ENCODE measurements at places on chromosomes 5 and 9.

GRCh38 chr5:146745931-146746577, 132.5 kb downstream of the PPP2R2B start:
- no peak for DNase-seq

DNA sequence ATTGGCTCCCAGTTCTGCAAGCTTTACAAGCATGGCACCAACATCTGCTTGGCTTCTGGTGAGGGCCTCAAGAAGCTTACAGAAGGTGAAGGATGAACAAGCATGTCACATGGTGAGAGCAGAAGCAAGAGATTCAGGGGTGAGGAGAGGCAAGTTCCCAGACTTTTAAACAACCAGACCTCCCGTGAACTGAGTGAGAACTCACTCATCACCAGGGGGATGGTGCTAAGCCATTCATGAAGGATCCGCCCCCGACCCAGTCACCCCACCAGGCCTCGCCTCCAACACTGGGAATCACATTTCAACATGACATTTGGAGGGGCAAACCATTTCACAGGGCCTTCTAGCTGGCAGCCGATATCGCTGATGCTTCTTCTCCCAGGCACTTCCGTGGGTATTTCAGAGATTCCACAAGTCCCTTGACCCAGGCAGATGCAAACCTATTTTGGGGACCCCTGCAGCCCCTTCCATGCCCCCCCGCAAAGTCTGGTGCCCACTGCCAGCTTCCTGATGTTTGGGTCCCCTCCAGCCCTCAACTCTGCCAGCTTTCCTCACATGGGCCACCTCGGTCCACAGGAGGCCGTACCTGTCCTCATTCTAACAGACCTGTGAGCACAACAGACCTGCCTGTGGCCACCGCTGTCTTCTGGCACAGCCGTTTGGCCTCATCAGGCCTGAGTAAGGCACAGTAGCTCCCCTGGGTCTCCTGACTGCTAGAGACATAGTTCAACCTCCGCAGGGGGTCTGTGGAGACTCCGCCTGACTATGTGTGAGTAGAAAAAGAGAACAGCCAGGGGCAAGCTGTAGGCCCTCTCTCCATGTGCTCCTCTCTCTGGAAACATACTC, 60.7 kb upstream of the ANGPTL2 start:
- peak; percentile 43 for DNase-seq

GRCh38 chr5:68898951-68899471, 194.8 kb upstream of the SLC30A5 start:
- peak; percentile 77 for DNase-seq

DNA sequence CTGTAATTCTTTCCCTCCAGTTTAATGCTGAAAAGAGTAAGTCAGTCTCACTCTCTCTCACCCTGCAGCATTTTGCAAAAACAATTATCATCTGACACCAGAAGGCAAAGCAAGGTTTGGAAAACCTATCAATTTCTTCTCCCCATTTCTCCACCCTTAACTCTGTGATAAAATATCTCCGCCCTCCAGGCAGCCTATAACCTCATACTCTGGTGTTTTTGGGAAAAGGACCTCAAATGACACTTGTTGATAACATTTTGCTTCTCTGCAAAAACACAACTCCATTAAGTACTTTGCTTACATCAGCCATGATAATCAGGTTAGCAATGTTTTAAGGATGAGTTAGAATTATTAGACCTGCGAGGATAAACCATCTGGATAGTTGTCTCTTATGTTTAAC, 2.3 kb downstream of the ANKH start:
- no peak for DNase-seq

GRCh38 chr9:87263291-87263690, 234.4 kb upstream of the DAPK1 start:
- no peak for DNase-seq

DNA sequence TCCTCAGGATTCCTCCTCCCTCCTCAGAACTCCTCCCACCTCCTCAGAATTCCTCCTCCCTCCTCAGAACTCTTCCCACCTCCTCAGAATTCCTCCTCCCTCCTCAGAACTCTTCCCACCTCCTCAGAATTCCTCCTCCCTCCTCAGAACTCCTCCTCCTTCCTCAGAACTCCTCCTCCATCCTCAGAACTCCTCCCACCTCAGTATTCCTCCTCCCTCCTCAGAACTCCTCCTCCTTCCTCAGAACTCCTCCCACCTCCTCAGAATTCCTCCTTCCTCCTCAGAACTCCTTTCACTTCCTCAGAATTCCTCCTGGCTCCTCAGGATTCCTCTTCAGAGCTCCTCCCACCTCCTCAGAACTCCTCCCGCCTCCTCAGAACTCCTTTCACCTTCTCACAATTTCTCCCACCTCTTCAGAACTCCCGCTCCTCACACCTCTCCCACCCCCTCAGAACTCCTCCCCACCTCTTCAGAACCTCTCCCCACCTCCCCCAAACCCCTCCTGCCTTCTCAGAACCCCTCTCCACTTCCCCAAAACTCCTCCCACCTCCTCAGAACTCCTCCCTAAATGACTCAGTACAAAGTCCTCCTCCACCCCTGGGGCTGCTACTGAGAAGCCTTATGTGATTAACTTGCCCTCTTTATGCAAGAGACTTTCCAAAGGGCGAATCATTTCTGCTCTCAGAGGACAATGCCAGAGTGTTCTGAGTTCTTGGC, 23.2 kb downstream of the SLC46A2 start:
- peak; percentile 90 for DNase-seq

DNA sequence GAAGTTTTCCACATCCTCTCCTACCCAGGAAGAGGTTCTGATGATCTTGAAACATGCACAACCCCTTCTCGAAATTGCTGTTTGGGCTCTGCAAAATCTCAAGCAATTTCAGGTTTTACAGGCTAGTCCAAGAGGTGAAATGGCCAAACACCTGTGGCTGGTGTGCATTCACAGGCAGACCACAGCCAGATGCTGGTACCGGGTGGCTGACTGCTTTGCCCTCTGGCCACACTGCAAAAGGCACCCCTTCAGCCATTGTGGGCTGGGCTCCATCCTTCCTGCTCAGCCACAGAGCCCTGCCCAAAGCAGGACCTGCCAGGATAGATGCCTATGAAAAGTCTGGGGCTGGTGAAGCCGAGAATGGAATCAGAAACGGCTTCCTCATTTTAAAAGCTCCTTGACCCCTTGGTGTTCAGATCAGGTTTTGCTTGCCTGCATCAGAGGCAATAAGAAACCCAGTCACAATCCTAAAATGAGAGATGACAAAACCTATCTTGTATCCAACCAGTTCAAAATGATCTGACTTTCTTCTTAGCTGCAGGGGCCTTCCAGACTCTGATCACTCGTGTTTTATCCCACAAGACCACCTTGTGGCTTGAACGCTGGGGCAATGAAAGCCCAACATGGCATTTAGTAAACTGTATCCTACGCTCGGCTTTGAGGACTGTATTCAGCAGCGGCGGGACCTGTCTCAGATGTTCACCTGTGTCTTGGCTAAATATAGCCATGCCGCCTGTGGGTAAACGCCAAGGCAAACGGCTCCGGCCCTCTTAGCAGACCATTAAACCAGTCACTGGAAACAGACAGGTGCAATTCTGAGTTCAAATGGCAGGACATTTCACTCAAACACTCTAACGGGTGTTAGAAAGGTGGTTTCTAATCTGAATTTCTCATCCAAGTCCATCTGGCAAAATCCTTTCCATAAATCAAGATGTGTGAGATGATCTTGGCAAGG, 49.6 kb downstream of the EPB41L4B start:
- DNase-seq, result no peak

GRCh38 chr5:143696921-143697320, 115.0 kb upstream of the HMHB1 start:
- DNase-seq, result no peak

DNA sequence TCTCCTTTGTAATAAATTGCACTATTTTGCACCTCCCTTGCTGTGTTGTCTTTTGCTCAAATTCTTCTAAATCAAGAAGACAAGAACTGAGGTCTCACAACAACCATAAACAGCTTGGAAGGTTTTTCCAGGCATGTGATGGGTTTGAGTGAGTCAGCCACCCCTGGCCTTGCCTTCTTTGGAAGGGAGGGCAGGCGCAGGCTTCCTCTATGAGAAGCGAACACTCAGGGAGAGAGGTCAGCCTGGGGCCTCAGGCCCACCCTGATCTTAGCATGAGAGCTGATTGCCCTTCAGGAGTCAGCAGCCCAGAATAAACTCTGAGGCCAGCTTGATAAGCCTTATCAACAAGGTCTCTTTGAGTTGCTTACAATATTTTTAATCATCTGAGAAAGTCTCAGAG, 31.6 kb downstream of the S1PR3 start:
- DNase-seq, result peak; percentile 85

GRCh38 chr5:154783774-154784460, 28.7 kb downstream of the LARP1 start:
- DNase-seq, result peak; percentile 24

- no peak for DNase-seq
These were observed 15.6 kb downstream of the ANKHD1 start for GRCh38 chr5:140417235-140417634.

DNA sequence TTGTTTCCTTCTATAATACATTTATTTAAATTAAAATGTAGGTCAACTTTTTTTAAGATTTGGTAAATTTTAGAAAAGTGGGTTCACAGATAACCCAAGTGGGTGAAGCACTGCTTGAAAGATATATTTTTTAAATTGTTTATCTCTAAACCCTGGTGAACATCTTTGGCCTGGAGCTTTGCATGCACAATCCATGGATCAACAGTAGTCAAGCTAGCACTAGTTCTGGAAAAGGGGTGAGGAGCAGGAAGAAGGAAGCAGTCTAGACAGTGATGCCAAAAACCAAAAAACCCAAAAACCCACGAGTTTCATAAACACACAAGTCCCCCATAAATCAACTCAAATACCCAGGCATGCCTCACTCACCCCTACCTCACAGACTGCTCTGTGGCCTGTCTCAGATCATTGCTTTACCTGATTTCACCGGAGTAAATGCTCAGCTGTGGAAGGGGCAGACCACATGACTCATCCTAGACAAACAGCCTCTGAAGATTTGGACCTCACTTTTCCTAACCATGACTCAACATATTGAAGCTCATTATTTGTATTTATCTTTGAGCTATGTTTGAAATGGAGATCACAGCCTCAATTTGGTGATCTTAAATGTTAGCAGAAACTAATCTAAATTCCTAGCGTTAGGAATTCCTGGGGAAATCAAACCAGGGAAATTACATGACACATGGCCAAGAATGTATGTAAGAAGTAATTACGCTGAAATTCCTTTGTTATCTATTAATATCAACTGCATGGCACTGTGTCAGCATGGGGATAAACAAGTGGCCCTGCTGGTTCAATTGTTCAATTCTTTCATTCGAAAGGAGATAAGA, 149.6 kb downstream of the ZNF608 start:
- peak; percentile 77 for DNase-seq

DNA sequence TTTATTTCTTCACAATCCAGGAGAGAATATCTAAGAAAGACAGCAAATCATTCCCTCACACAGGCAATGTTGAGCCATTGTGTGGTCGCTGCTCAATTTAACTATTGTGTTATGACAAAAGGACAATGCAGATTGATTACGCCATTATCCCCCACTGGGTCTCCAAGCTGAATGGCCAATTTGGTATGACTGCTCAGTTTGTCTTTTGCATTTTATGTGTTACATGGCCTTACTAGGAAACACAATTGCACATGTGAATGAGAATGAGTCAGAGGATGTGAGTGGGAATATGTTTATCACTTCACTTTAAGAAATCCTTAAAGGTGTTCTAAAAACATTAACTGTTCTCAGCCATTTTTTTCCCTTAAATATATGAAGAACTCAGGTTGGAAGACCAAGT, 108.3 kb downstream of the FAM174A start:
- DNase-seq, result peak; percentile 21

DNA sequence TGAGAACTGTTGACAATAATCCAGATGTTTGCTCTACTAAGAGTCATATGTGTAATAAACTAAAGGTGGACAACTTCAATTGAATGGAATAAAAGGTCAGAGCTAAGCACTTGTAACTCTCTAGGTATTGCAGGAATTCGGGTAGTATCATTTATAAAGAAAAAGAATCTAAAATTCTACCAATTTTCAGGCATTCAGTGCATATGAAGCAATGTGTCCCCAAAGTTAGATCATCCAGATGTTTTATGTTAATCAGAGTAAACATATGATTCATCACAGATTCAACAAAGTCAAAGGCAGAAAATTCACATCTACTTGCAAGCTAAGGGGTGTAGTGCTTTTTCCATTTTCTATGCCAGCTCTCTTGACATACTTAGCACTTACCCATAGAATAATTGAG, 477.1 kb downstream of the PDE4D start:
- DNase-seq, result peak; percentile 57

GRCh38 chr5:66540078-66540477, 56.1 kb upstream of the MAST4 start:
- no peak for DNase-seq

DNA sequence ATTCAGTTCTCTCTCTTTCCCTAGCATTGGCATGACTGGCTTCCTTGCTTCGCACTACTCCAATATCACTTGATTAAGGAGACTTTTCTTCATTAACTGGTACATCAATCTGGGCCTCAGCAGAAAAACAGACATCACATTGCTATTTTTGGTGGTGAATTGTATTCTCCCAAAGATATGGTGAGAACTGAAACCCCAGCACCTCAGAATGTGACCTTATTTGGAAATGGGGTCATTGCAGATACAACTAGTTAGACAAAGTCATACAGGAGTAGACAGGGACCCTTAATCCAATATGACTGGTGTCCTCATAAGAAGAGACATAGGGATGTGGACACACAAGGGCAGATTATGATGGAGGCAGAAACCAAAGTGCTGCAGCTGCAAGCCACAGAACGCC, 7.5 kb upstream of the RAD23B start:
- no peak for DNase-seq

DNA sequence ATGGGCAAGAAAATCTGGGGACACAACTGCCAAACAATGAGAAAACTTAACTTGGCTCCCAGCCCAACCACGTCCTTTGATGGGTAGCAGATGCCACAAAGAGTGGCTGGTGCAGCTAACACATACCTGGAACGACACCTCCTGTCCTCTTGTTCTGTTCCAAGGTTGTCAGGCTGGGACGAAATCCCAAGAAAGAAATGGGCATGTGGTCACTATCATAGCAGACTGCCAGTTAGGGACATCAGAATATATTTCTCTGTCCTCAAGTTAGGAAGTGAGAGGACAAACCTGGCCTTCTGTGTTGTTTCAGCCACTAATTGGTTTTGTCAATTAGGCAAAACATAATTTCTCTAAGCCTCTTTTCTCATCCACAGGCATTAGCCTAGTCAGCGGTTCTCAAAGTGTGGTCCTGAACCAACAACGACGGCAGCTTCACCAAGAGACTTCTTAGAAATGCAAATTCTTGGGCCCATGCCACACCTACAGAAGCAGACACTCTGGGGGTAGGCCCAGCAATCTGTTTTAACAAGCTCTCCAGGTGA, 63.4 kb downstream of the RAPGEF1 start:
- DNase-seq, result no peak

GRCh38 chr5:151811593-151812321, 40.0 kb downstream of the G3BP1 start:
- DNase-seq, result peak; percentile 66

Data from fibroblast of villous mesenchyme (primary cell).